HAP-1 (cell line): ENCODE measurements at places on chromosomes 13 and 19.

- no peak for DNase-seq
Measured at GRCh38 chr13:25879466-25879865, 172.3 kb downstream of the SHISA2 start.

DNA sequence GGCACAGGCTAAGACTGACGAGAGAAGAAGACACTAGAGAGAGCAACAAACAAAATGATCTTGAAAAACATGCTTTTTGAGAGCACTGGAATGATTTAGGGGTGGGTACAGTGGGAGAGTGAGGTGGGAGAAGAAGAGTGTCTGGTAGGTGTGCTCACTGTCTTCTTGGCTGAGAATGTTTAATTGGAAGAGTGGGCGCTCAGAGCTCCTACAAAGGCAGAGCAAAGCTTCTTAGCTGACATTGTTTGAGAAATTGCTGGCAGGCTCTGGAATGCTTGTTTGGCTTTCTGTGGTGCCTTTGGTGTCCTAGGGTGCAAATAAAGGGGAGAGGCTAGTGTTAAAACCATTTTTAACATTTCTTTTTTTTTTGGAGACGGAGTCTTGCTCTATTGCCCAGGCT, 1.5 kb upstream of the LIPE start:
- no peak for DNase-seq

- DNase-seq, result no peak
Measured at GRCh38 chr19:39363901-39364457, 21.8 kb downstream of the SAMD4B start.

DNA sequence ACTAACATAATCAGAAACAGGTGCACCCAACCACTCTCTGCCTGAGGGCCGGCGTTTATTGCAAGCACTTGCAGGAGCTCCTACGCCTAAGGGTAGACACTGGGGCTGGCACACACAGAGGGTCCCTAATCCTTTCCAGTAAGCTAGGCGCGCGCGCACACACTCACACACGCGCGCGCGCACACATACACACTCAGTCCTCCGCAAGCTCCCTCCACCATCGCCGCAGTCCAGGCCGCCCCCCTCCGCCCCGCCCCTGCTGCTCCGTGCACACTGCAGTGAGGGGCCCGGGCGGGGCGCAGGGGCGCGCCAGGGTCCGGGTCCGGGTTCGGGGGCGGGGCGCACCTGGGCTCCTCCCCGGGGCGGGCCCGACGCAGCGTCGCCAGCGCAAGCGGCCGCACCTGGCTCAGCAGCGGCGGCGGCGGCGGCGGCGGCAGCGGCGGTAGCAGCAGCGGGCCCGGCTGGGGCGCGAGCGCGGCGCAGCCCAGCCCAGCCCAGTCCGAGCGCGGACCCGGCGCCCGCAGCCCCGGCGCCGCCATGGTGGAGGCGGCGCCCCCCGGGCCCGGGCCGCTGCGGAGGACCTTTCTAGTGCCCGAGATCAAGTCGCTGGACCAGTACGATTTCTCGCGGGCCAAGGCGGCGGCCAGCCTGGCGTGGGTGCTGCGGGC, at the start of gene CAMSAP3:
Gene CAMSAP3, plus strand, starts transcription at position 398 of the 668 bp plus-strand sequence. Its CDS starts 140 bp downstream, at position 538.
- peak; percentile 68 for DNase-seq

DNA sequence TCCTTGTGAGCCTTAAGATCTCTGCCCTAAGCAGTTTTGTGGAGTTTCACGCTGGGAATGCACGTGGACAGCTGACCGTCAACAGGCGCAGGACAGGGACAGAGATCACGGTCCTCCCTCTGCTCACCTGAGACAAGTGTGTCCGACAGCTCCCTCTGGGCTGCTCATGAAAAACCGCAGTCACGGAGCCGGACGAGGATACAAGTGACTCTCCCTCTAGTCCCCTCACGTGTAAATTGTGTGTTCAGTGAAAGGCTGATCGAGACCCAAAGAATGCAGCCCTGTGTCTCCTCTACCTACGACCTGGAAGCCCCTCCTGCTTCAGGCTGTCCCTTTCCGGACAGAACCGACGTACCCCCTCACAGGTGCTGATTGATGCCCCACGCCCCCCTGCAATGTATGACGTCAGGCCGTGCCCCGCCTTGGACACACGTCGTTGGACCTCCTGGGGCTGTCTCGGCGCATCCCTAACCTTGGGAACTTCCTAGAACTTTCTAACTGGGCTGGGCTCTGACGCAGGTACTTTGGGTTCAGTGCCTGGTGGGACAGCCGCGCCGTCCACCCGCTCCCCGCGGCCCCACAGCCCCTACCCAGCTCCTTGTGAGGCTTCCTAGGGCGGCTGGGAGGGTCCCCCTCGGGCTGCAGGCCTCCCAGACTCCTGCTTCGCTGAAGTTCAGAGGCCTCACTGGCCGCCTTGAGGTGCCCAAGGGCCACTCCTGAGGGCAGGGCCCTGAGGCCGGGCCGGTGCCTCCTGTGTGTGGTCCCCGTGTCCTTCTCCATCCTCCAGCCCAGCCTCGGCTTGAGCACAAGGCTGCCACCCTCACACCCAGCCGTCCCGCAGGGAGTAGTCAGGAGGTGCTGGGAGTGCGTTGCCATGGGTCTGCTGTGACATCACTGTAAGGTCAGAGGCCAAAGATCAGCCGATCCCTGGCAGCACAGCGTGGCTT, at the start of gene C13orf46:
Gene C13orf46, minus strand, starts transcription at position 859 of the 947 bp plus-strand sequence. Its CDS starts 79 bp downstream, at position 780.
- no peak for DNase-seq

DNA sequence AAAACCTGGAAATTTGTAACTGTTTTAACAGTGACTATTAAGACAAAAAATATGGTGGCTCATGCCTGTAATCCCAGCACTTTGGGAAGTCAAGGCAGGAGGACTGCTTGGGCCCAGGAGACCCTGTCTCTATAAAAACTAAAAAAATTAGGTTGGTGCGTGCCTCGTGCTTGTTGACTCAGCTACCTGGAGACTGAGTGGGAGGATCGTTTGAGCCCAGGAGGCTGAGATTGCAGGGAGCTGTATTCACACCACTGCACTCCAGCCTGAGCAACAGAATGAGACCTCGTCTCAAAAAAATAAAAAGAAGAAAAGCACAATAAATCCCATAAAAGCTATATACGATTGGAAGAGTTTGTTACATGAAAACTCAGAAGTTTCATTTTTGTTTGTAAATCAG, 23.7 kb downstream of the KLF5 start:
- no peak for DNase-seq

DNA sequence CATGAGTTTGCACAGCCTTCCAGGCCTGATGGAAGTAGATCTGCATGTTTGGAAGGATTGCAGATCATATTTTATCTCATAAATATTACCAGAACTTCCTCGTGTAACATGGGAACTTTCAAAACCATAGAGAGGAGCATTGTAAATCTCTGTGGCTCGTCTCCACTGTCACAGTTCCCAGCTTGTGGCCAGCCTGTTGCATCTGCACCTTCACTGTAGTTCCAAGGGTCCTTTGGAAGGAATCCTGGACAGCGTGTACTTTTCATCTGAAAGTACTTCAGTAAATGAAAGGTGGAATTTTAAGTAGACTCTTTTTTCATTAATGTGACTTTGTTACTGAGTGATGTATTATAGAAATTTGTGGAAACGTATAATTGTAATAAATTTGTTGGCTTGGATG, 105.4 kb downstream of the ATP11A start:
- no peak for DNase-seq

DNA sequence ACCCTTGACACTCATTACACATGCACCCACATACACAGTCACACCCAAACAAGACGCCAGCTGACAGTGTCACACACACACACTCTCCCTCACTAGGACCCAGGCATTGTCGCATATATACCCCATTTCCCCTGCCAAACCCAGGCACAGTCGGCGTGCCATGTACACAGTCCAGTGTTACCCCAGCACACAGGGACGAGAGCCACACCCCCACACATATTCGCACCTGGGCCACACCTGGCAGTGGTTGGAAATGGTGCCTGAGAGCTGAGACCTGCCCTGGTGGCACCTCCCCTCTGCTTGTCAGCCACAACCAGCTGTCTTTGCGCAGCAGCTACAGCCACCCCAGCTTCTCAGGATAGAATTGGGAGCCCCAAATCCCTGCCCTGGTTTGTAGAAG, 9.0 kb downstream of the NFIX start:
- DNase-seq, result no peak

DNA sequence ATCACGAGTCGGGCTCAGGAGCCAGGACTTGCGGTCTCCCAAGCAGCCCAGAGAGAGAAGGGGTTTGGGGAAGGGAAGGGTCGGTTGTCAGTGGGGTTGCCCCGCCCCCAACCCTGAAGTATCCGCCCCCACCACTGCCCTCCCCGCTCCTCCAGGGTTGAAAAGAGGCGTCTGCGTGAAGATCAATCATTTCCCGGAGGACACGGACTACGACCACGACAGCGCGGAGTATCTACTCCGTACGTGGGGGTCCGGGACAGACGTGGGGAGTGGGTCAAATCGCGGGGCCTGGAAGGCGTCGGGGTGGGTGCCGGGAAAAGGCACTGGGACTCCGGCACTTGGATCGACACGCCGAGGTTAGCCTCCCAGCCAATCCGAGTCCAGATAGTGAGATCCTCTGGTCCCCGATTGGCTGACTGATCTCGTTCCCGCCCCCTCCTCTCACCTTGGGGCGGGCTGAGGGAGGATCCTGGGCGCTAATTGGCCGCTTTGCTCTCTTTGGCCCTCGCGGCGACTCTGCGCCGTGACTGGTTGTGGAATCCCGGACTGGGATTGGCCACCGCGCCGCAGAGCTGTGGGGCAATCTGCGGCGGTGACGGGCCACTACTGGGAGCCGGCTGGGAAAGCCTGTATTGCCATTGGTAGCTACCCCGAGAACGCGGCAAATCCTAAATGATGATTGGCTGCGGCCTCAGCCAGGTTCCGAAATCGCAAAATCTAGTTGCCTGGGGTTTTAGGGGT, 13.3 kb upstream of the CACNG6 start:
- DNase-seq, result no peak

- no peak for DNase-seq
Measured at GRCh38 chr19:640161-640558, 481 bp downstream of the FGF22 start.

DNA sequence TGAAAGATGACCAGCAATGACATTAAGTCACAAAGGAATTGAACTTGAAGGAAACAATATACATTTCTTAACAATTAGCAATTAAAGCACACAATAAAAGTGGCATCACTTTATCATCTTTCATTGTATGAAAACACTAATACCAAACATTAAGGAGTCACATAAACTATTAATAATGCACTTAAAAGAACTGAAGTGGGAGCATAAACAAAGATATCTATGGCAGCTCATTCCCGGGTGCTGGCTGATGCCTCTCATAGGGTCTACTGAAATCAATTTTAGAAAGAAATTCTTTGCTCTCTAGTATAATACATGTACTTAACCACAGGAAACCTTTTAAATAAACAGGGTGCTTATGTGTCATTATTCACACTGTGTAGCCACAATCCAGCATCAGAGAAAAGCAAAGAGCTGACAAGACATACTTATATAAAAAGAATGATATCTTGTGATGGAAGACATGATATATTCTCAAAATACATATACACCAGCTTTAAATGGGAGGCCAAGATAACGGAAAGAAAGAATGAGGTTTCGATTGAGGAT, 1207.8 kb downstream of the EFNB2 start:
- DNase-seq, result no peak

- no peak for DNase-seq
Measured at GRCh38 chr13:29648760-29649159, 53.3 kb upstream of the SLC7A1 start.
